ENCODE measurements at places on chromosomes 16 and 17. TPM values are rescaled to one million over a fixed set of nuclear protein-coding genes. Genes with fewer than 3 reads are reported as not detected.
A peak's percentile ranks its signal among the peaks of the same experiment; 100 is the strongest.

- no peaks in the 10 kb centered on the region for H3K36me3 ChIP-seq
Observed at GRCh38 chr17:18981642-18982424, 22.7 kb downstream of the FAM83G start.

DNA sequence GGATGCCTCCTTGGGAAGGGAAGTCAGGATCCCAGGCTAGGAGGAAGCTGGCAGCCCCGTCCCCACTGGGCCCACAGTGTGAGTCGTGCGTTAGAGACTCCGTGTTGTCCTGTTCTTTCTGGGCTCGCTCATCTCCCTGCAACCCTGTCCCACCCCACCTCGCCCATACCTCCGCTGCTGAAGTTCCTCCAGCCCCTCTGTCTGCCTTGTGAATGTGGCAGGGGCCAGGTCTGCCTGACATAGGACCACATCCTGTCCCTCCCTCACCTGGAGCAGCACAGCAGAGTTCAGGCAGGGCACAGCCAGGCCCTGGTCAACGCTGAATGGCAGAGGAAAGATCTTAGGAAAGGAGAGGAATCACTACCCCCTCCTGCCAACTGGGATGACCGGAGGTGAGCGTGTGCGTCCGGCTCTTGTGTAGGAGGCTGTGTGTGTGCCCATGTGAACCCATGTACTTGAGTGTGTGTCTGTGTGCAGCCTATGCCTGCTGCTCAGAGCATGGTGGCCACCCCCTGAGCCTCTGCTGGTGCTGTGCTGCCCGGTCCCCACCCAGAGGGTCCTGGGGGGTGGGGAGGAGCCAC is 12.8 kb downstream of the KCNJ18 start:
- no peak for DNase-seq
- H3K27ac ChIP-seq: no peak overlapping the region
- H3K4me1 ChIP-seq: no peaks in the 10 kb centered on the region
- H3K36me3 ChIP-seq: no peaks in the 10 kb centered on the region
- no peaks in the 10 kb centered on the region for H3K27me3 ChIP-seq
- no peak overlapping the region for H3K4me3 ChIP-seq

GRCh38 chr16:49755313-49755620 is 100.6 kb downstream of the ZNF423 start:
- H3K27me3 ChIP-seq: no peaks in the 10 kb centered on the region
- no peak overlapping the region for H3K27ac ChIP-seq
- H3K4me1 ChIP-seq: no peaks in the 10 kb centered on the region
- DNase-seq: peak; percentile 69

DNA sequence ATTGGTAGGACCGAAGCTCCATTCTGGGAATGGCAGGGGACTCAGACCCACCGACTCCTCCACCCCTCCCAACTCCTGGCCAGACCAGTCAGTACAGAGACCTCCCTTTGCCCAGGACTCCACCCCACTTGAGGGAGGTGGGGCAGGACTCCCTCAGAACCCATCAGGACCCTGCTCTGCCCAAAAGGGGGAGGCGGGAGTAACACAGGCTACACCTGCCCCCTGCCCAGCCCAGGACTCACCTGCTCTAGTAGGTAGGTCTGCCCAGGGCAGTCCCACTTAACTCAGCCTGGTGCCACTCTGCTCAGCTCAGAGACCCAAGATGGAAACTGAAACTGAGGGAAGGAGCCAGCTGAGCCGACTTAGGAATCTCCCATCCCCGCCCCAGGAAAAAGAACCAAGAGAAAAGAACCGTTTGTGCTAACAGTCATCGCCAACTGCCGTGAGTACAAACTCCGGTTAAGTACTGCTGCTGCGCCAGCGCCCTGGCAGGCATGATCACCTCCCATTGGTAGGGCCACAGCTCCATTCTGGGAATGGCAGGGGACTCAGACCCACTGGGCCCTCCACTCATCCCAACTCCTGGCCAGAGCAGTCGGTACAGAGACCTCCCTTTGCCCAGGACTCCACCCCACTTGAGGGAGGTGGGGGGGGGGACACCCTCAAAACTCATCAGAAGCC is 503 bp downstream of the DHX58 start:
- H3K36me3 ChIP-seq: no peaks in the 10 kb centered on the region
- H3K27ac ChIP-seq: peak overlapping the region; percentile 71
- DNase-seq: peak; percentile 88
- no peaks in the 10 kb centered on the region for H3K27me3 ChIP-seq

GRCh38 chr16:88651276-88651988 is 579 bp upstream of the CYBA start:
- no peaks in the 10 kb centered on the region for H3K4me1 ChIP-seq
- H3K36me3 ChIP-seq: no peaks in the 10 kb centered on the region
- DNase-seq: no peak

DNA sequence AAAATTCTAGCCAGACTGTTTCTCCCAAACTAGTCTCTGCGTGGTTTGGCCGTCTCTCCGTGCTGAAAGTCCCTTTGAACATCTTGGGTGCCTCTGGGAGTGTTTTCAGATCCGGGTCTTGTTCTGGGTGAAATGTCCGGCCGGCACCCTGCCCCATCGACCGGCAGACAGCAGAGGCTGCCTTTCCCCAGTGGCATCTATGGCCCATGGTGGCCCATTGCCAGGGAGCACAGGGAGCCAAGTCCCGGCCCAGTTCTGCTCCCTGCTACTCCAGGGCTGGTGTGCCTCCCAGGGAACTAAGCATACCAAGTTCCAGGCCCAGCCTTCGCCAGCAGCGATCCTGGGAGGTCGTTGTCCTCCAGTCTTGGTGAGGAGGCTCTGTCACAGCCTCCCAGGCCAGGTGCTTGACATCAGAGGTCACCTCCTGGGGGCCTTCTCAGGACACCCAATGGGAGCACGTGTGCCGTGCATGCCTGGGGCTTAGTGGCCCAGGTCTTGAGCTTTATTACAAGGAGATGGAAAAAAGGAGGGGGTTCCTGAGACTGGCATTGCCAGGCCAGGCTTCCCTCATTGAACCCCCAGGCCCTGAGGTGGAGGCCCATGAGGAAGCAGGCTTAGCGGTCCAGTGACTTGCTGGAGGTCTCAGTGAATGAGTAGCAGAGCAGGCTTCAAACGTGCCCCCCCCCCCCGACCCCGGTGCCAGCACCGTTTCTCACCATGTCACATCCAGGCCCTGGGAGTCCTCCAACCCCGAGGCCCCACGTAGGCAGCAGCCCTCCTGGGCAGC is 54.0 kb downstream of the PGS1 start:
- H3K36me3 ChIP-seq: no peaks in the 10 kb centered on the region
- peak; percentile 21 for DNase-seq
- H3K27me3 ChIP-seq: no peaks in the 10 kb centered on the region
- H3K4me1 ChIP-seq: no peaks in the 10 kb centered on the region

GRCh38 chr17:72715906-72716572 is 376.4 kb downstream of the SLC39A11 start:
- H3K27me3 ChIP-seq: no peaks in the 10 kb centered on the region
- peak overlapping the region; percentile 80 for H3K27ac ChIP-seq
- peak; percentile 95 for DNase-seq
- H3K4me3 ChIP-seq: peak overlapping the region; percentile 54
- no peaks in the 10 kb centered on the region for H3K36me3 ChIP-seq

- H3K4me3 ChIP-seq: peak overlapping the region; percentile 89
- H3K27me3 ChIP-seq: no peaks in the 10 kb centered on the region
- DNase-seq: peak; percentile 51
- peaks cover 14% of the 10 kb centered on the region for H3K4me1 ChIP-seq
Observed at GRCh38 chr17:8175795-8176196, 384 bp downstream of the TMEM107 start.

DNA sequence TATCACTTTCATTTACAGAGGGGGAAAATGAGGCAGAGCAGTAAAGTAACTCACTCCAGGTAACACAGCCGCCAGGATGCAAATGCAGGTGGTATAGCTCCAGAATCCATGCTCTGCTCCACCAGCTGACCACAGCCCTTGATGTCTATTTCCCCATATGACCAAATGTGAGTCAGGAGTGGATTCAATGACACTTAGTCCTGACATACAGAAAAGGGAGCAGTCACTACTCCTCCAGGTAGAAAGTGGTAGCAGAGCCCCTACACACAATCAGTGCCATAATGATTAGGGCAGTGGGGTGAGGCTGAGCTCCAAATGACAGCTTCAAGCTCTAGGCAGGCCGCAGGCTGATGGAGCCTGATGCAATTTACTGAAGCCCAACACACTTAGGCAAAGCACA is 43.3 kb upstream of the GFOD2 start:
- H3K27me3 ChIP-seq: no peaks in the 10 kb centered on the region
- no peak for DNase-seq
- H3K27ac ChIP-seq: no peak overlapping the region
- H3K4me1 ChIP-seq: no peaks in the 10 kb centered on the region
- H3K36me3 ChIP-seq: no peaks in the 10 kb centered on the region
- no peak overlapping the region for H3K4me3 ChIP-seq

GRCh38 chr16:57639172-57639887 is 10.9 kb downstream of the ADGRG1 start:
- no peak overlapping the region for H3K4me3 ChIP-seq
- H3K36me3 ChIP-seq: no peaks in the 10 kb centered on the region
- no peaks in the 10 kb centered on the region for H3K27me3 ChIP-seq
- no peak overlapping the region for H3K27ac ChIP-seq

DNA sequence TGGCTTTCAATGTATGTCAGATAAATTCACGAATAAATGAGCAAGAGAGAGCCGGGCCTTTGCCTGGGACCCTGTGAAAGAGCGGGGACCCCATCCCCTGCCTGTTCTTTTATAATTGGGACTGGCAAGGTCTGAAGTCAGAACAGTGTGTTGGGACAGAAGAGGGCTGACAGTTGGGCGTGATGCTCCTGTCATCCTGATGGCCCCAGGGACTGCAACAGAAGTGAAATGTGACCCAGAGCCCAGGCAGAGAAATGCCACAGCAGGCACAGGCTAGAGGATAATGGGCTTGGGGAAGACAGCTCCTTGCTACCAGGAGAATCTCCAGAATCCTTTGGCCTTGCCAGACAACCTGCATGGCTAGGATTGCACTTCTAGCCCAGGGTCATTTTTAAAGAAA is 37.9 kb downstream of the GSG1L start:
- H3K27me3 ChIP-seq: peaks cover 11% of the 10 kb centered on the region
- no peaks in the 10 kb centered on the region for H3K4me1 ChIP-seq
- no peak for DNase-seq
- no peak overlapping the region for H3K4me3 ChIP-seq
- no peak overlapping the region for H3K27ac ChIP-seq
- no peaks in the 10 kb centered on the region for H3K36me3 ChIP-seq

DNA sequence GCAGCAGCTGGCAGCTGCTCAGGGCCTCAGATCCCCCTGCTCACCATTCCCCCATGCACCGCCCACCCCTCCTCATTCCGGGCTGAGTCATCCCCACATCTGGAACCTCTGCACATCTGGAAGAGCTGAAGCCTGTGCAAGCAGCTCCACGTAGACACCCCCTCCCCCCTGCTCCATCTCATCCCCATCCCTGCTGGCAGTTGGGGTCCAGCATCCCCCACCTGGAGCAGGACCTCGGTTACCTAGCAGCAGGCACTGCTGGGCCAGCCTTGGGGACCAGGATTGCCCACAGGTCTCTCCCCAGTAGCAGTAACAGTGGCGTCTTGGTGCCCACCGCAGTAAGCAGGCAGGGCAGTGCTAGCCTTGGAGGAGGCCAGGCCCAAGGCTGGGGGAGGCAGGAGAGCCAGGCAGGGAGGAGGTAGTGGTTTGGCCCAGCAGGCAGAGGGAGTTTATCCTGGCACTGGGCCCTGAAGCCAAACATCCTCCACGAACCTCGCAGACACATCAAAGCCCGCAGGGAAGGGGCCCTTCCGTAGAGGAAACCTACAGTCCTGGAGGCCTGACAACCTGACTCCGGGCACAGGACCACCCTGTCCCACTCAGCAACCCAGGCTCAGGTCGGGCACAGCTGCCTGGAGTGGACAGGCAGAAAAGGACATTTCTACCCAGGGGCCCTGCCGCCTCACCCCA is 7.7 kb upstream of the TMEM92 start:
- H3K4me1 ChIP-seq: peaks cover 74% of the 10 kb centered on the region
- DNase-seq: peak; percentile 91
- no peaks in the 10 kb centered on the region for H3K27me3 ChIP-seq
- H3K27ac ChIP-seq: peak overlapping the region; percentile 69
- no peaks in the 10 kb centered on the region for H3K36me3 ChIP-seq

DNA sequence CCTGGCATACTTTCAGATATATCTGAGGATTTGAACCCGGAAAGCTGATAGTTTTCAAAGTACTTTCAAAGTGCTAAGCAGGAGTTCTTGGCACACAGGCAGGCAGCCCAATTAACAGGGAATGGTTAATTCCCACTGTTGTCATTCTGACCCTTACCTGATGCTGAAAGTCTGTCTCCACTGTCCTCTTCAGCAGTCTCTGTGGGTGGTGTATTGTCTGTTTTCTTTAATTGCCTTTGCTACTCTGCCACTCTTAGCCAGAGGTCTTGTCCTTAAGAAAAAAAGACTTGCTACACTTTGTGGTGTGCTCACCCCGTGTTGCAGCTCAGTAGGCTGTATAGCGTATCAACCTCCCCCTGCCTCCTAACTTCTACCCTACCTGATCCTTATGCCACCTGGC is 63.2 kb upstream of the SLC12A3 start:
- H3K27ac ChIP-seq: no peak overlapping the region
- no peak overlapping the region for H3K4me3 ChIP-seq
- H3K36me3 ChIP-seq: 0 out of 2 replicates have a peak, but pooled peaks cover 10% of the 10 kb centered on the region
- no peaks in the 10 kb centered on the region for H3K27me3 ChIP-seq
- no peak for DNase-seq
- H3K4me1 ChIP-seq: peaks cover 13% of the 10 kb centered on the region

GRCh38 chr17:19371259-19372010 is 6.9 kb upstream of the MAPK7 start:
- DNase-seq: no peak
- no peaks in the 10 kb centered on the region for H3K27me3 ChIP-seq
- no peak overlapping the region for H3K27ac ChIP-seq
- H3K4me3 ChIP-seq: no peak overlapping the region
- no peaks in the 10 kb centered on the region for H3K4me1 ChIP-seq
- no peaks in the 10 kb centered on the region for H3K36me3 ChIP-seq

DNA sequence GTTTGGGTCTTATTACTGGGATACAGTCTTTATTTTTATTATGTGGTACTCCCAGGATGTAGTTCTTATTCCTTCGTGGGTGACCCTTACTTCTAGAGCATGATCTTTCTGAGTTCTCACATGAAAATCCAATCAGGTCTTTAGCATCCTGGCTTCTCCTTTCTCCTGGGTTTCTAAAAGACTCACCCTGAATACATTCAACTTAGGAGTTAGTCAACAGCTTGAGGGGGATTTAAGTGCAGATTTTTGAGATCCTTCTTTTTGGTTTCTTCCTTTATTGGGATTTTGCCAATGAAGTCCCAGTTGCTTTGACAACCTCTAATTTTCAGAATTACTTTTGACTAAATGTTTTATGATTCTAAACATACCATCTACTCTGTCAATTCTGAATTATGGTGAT is 68.2 kb downstream of the SIAH1 start:
- H3K27ac ChIP-seq: 0 out of 2 replicates have a peak overlapping the region, but pooled peaks have one; percentile 7
- no peaks in the 10 kb centered on the region for H3K27me3 ChIP-seq
- no peak overlapping the region for H3K4me3 ChIP-seq
- H3K36me3 ChIP-seq: peaks cover under 1% of the 10 kb centered on the region
- H3K4me1 ChIP-seq: peaks cover 26% of the 10 kb centered on the region

DNA sequence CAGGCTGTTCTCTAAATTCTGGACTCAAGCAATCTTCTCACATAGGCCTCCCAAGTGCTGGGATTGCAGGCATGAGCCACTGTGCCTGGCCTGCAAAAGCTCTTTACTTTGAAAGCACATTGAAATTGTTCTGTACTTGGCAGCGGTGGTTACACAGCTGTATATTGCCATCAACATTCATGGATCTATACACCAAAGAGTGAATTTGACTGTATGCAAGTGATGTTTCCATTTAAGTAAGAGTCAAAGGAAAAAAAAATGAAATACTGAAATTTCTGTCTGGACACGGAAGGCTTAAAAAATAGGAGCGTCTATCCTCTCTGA is 450.6 kb upstream of the PSMD7 start:
- no peaks in the 10 kb centered on the region for H3K27me3 ChIP-seq
- H3K27ac ChIP-seq: no peak overlapping the region
- no peaks in the 10 kb centered on the region for H3K36me3 ChIP-seq
- H3K4me3 ChIP-seq: no peak overlapping the region

Gene MNT
- total RNA-seq: 6.2 TPM

Gene CSH2
- not detected for total RNA-seq

Gene NSF
- 48.2 TPM for total RNA-seq

Gene TOX3
- not detected for total RNA-seq

Gene TPPP3
- total RNA-seq: not detected

Gene FBXW10
- total RNA-seq: 0.11 TPM
